ENCODE measurements at places on chromosomes 16 and 17.
A peak's percentile ranks its signal among the peaks of the same experiment; 100 is the strongest.

DNA sequence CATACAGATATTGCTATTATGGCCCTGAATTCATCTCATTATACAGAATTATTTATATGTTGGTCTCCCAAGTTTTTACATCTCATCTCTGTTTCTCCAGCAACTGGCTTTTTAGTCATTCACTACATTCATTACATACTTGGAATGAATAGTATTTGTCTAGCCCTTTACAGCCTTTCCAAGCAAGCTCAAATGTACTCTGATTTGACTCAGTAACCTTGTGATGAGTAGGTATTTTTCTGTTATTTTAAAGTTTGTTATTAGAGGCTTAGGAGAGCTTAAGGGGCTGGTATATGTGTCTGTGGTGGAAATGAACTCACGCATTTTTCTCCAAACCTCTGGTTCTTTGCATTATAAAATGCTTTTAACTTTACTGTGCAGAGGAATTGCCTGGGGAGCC is 224.7 kb downstream of the SNX29 start:
- DNase-seq: no peak

- DNase-seq: no peak
Measured at GRCh38 chr16:51834133-51834532, 683.1 kb upstream of the SALL1 start.

DNA sequence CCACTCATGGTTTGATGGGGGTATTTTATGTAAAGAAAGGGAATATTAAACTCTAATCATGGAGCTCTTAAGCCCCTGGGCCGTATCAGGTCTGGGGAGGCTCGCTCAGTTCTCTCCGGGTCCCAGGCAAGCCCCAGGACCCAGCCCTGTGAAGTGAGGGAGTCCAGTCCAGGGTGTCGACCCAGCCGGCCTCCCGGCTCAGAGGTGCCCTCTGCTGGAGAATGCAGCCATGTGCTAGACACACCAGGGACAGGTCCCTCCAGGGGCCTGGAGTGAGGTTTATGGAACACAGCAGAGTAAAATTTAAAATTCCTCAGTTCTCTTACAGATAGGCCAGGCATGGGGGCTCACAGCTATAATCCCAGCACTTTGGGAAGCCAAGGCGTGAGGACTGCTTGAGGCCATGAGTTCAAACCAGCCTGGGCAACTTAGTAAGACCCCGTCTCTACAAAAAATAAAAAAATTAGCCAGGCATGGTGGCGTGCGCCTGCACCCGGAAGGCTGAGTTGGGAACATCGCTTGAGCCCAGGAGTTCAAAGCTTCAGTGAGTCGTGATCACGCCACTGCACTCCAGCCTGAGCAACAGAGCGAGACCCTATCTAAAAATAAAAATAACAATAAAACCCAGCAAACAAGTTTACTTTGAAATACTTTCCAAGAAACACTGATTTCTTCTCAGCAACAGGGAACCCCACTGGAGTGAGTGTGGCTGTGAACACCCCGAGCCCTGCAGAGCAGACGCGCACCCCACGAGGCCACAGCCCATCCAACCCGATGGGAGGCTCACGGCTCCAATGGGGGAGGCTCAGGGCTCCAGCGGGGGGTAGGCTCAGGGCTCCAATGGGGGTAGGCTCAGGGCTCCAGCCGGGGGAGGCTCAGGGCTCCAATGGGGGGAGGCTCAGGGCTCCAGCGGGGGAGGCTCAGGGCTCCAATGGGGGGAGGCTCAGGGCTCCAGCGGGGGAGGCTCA is 72.2 kb downstream of the ZNF778 start:
- peak; percentile 30 for DNase-seq

GRCh38 chr17:17966399-17966798 is 5.8 kb downstream of the TOM1L2 start:
- no peak for DNase-seq

GRCh38 chr17:73691321-73691766 is 47.1 kb upstream of the SDK2 start:
- no peak for DNase-seq

GRCh38 chr17:43129671-43130010 is 4.5 kb upstream of the BRCA1 start:
- no peak for DNase-seq

- no peak for DNase-seq
Measured at GRCh38 chr17:40511136-40511535, 9.7 kb upstream of the TNS4 start.

DNA sequence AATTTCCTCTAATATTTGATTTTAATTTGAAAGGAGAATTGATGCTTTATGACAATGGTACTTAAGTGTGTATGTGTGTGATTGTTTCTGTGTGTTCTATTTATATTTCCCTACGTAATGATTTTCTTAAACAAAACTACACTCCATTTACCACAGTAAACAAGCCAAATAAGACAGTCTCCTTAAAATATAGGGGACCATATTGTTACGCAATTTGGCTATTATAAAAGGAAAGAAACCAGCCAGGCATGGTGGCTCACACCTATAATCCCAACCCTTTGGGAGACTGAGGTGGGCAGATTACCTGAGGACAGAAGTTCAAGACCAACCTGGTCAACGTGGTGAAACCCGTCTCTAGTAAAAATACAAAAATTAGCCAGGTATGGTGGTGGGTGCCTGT is 1134.1 kb downstream of the CDH8 start:
- DNase-seq: no peak

GRCh38 chr17:80856863-80857755 is 134.5 kb upstream of the CHMP6 start:
- no peak for DNase-seq

DNA sequence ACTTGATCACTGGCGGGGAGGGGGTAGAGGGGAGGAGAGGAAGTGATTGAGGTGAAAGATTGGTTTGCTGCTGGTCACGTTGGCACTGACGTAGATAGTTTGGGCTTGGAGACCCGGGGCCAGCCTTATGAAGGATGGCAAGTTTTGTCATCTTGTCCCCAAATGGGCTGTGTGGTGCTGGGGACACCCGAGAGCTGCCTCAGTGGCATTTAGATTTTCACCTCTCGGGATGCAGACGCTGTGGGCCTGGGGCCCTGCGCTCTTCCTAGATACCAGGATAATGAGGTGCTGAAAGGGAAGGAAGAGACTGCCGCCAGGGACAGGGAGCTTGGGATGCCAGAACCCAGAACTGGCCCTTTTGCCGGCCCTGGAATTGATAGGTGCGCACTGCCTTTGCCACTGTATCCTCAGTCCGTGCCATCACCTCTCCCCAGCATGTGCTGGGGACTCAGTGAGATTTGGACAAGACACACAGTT is 1.4 kb upstream of the SOCS3 start:
- no peak for DNase-seq

GRCh38 chr16:20242568-20243255 is 84.6 kb downstream of the GP2 start:
- DNase-seq: no peak

DNA sequence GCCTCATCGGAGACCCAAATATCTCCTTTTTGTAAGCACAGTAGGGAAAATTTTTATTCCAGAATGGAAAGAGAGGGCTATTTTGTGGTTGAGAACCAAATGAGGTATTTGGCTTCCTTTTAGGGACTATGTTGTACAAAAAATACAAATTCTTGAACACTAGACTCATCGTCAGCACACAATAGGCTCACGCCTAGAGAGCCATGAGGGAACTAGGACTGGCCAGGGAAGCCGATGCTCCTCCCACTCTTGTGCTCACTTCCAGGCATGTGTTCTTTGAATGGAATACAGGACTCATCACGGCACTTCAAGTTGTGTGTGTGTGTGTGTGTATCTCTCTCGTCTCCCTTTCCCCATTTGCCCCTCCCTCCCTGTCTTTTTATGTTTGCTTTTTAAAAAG is 17.8 kb upstream of the BLMH start:
- no peak for DNase-seq

- no peak for DNase-seq
Measured at GRCh38 chr17:65418622-65419021, 142.8 kb downstream of the AXIN2 start.

DNA sequence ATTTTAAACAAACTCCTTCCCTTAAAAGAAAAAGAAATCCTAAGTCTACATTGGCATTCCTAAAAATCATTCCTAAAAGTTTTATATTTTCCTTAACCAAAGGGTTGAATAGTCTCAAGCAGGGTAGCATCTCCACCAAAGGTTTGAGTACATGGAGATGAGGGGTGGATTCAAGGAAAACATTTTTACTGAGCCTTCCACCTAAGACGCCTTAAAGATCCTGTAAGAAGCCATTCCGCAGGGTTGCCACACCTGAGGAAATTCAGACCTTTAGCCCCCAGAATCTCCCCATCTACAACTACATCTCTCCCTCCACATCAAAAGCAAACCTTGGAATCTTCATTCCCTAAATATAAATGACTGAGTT is 7.7 kb upstream of the AKTIP start:
- no peak for DNase-seq

DNA sequence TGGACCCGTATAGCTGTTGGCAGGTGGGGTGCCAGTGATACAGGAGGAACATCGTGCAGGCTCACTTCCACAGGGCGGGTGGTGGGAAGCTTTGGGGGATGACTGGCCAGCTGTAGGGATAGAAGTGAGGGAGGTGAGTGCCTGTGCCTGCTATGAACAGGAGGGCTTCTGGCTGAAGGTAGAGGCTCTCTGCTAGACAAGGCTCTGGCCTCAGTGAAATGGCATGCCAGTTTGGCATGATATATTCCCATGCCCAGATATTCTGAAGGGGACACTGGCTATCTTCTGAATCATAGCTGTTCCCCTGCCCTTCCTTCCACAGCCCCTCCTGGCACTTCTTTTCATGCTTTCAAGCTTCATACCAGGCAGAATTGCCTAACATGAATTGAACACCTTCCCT is 19.1 kb downstream of the PHAF1 start:
- no peak for DNase-seq

Data from amygdala (tissue), 56 donors.